Stimulated activated naive CD4-positive, alpha-beta T cell (primary cell): ENCODE measurements at places on chromosomes 6 and 20.

GRCh38 chr6:140051521-140052512, 677.4 kb upstream of the CITED2 start:
- DNase-seq, result no peak

DNA sequence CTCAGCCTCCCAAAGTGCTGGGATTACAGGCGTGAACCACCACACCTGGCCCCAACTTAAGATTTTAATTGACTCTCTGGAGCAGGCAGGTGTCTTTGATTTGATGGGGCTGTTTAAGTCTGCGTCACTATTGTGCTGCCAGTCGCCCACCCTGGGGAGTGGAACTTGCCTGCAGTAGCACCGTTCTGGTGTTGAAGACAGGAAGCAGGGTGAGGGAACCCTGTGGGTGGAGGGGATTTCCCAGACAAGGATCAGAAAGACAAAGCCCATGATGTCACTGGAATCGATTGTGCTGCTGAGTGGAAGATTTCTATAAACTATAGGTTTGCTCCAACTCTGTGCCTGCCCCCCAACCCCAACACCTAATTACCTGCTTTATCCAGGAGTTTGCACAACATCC, 11.0 kb downstream of the ALDH8A1 start:
- DNase-seq, result peak; percentile 20

DNA sequence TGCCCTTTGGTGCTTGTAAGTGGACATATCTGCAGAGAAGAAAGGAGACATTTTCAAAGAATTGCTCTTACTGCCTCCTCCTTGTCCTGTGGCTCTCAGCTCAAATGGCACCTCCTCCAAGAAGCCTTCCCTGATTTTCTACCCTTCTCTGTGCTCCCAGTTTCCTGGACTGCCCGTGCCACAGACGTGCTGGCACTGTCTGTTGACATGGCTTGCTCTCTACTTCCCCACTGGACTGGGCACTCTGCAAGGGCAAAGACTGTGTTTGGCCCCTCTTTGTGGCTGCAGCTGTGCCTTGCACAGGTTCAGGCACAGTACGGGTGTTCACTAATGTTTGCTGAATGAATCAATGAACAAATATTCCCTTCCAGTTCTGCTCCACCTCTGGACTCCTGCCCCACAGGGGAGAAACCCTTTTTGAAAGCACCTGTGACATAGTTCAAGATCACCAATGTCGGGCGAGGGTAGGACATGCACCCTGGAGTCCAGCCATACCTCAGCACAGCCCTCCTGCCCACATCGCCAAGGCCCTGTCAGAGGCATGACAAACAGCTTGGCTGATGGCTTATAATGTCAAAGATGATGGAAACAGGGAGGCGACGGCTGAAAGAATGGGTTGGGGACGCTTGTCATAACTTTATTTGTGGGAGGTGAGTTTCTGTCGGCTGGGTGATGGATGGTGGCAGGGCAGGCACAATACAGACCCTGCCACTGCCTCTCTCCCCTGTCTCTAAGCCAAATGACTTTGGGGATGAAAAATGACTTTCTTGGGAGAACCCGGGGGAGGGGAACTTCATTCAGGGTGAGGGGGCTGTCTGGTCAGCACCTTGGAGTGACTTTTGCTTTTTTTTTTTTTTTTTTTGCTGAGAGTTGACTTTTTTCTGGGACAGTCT, 15.6 kb upstream of the CTNNBL1 start:
- no peak for DNase-seq

DNA sequence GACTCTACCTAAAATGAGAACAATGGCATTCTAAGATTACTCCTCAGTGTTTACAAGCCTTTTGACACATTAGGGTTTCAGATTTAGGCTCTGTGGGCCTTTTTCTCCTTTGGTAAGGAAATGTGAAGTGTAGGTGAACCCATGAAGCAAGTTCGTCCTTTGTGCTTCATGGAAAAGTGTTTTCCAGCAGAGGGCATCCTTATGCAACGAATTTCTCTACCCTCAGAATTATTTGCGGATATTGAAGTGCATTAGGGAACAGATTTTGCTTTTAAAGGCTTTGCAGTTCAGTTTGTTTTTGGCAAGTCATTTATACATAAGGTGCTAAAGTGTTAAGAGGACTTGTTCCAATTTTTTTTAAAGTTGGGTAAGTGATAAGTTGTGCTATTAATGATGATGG, 55.7 kb upstream of the FERMT1 start:
- no peak for DNase-seq

GRCh38 chr20:48189181-48189580, 403.9 kb upstream of the SULF2 start:
- DNase-seq, result no peak

- DNase-seq, result peak; percentile 21
Observed at GRCh38 chr6:80214436-80215022, 108.1 kb downstream of the BCKDHB start.

GRCh38 chr20:58889798-58890517, 37.4 kb downstream of the GNAS start:
- DNase-seq, result peak; percentile 38
